ENCODE measurements at places on chromosomes 4 and X.
A peak's percentile ranks its signal among the peaks of the same experiment; 100 is the strongest.

DNA sequence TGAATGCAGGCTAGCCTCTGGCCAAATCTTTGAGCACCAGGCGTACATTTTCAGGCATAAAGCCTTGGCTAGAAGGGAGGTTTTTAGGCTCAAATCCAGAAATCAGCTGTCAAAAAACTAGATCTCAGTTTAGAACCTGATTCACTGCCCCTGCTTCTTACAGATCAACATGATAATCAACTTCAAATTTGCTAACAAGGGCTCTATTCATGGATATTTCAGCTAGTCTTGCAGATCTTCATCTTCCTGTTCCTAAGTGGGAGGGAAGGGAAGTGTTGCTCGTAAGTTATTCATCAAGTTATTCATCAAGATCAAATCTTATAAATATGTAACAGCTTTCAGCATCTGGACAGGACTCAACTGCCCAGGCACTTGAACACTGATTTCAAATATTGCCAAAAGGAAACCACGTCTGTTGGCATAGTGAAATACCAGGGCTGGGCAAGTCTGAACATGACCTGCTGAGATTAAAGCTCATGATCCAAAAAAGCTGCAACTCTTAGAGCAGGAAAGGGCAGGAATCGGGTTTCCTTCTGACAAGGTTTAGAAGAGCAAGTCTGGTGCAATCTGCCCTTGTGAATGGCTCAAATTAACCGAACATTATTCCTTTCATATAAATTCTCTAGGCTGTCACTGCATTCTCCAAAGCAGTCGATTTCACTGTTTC is 200.3 kb downstream of the PDGFC start:
- no peak for DNase-seq

DNA sequence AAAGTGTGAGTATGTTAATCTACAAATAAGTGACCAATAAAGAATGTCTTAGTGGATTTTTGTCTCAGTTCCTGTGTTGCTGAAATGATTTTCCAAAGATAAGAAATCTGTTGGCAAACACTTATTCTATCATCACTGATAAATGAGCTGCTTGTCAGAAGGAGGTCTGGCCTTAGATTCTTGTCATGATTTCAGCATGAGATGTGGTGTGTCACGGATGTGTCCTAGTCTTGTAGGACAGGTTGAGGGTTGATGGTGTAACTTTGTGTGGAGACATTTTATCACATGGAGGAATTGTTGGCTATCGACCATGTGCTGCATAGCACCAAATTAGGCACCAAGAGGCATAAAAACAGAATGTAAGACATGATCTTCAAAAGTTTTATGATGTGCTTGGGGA is 31.8 kb upstream of the LIMCH1 start:
- DNase-seq, result no peak

- no peak for DNase-seq
Measured at GRCh38 chrX:132395026-132395425, 93.8 kb downstream of the MBNL3 start.

DNA sequence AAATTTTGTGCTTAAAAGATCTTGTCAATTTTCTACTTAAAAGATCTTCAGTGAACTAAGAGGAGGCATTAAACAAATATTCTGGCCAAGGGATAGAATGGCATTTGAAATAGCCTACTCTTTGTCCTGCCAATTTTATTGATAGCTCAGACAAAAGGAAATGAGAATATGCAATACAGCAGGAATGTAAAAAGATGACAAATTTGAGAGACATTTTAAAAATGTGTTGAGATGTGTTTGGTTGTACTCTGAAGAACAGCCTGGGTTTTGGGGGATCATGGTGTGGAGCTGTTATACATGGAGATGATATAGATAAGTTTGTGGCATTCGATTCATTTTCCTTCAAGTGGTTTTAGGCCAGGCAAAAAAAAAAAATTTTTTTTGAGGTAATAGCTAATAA is 11.6 kb upstream of the MAD2L1 start:
- no peak for DNase-seq

- no peak for DNase-seq
Measured at GRCh38 chr4:165548702-165549101, 169.9 kb downstream of the CPE start.

- DNase-seq, result no peak
Measured at GRCh38 chrX:108516184-108516583, 76.5 kb downstream of the COL4A5 start.

GRCh38 chr4:159018062-159018629 is 84.7 kb upstream of the RAPGEF2 start:
- DNase-seq, result no peak

DNA sequence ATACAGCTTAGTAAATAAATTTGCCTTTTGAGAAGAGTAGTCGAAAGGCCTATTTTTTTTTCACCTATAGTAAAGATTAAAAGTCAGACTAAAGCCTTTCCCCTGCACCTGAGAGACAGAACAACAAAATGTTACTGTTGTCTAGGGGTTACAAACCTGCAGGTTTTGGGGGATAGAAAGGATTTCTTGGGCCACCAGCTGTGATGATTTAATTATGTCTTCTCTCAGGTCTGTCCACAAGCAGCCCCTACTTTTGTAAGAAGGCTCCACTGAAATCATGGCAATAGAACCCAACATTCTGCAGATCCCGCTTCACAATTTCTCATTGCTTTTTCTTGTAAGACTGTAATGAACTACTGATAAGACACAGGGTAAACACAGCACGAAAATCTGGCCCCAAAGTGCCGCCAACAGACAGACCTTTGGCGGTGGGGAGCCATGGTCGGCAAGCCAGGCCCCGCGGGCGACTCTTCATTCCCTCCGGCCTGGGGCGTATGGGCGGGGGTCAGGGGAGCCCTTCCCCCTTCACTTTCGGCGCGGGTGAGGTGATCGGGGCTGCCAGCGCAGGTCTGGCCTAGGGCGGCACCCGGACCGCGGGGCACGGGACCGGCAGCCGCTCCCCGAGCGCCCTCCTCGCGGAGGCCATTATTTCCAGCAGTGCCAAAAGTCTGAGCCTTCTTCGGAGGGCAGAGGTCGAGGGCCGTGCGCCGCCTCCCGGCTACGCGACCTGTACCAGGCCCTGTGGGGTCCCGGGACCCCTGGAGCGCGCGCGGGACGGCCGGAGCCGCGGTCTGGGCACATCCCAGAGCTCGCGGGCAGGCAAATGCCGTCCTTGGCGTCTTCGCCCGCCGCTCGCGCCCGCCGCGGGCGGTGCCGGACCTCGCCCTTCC is 812 bp upstream of the KDM6A start:
- no peak for DNase-seq

- no peak for DNase-seq
Measured at GRCh38 chr4:160265014-160265413, 1162.1 kb downstream of the RAPGEF2 start.

DNA sequence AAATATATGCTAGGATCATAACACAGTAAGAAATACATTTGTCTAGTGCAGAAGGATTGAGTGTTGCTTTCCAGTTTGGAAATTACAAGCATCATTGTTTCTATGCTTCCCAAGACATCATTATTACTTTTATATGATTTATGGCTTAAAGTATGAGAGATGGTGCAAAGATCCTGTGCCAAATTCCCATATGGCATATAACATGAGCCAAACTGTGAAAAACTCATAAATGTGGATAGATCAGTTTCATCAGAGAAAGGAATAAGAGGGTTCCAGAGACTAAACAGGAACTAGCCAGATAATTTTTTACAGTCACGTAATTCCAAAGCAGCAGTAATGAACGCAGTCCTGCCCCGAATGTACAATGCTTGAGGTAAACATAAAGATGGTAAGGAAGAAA is 126.3 kb downstream of the PRDM5 start:
- DNase-seq, result no peak

GRCh38 chr4:53890461-53890860 is 173.9 kb downstream of the CHIC2 start:
- no peak for DNase-seq

GRCh38 chr4:97938141-97938540 is 205.1 kb downstream of the STPG2 start:
- DNase-seq, result no peak

DNA sequence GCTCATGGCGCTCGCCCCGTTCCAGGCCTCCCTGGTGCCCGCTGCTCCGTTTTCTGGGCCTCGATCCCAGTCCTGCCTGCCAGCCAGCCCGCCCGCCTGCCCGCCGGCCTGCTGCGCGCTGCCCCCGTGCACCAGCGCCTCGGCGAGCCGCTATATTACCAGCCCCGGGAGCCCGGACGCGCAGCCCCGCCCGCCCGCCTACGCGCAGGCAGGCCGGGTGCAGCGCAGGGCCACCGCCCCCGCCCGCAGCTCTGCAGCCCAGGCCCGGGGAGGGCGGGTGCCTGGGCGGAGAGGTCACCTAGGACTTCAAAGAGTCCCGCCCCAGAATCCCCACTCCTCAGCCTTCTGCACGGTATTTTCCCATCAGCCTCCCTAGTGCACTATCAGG is at the start of gene MAOB:
Gene MAOB, minus strand, starts transcription at position 157 of the 388 bp plus-strand sequence. Its CDS starts 151 bp downstream, at position 6.
- no peak for DNase-seq

- DNase-seq, result peak; percentile 54
Measured at GRCh38 chr4:1009542-1010394, 1.7 kb upstream of the FGFRL1 start.

DNA sequence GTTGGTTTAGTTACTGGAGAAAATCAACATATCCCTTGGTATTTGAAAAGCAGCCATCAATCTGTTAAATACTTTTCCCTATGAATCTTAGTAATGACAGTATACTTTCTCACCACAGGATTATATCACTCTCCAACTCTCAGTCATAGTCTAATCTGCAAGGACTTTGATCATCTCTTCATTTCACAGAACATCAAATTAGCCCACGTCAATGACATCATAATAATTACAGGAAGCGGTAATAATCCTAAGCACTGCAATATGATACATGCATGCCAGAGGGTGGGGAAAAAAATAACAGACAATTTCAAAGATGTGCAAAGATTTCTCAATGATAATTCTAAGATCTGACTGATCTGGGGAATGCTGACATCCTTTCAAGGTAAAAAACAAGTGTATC is 404.1 kb downstream of the GPM6A start:
- DNase-seq, result no peak

DNA sequence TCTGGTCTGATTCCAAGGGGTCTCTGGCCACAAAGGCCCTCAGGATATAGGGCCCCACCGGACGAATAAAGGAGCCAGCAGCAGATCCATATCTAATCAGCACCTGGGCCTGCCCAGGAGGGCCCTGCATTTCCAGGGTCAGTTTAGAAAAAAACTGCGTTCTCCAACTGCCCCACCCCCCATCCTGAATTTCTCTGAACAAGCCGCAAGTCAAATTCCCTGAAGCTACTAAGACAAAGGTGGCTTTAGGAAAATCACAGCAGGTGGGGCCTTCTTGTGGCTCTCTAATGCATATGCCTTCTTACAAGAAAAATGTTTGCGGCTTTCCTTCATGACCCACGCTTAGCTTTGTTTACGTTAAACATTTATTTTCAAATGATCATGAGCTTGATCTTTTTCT is 76.6 kb downstream of the MBNL3 start:
- no peak for DNase-seq

- DNase-seq, result no peak
Measured at GRCh38 chr4:56183344-56183959, 203.8 kb downstream of the AASDH start.

- DNase-seq, result no peak
Measured at GRCh38 chr4:112973750-112974251, 75.7 kb upstream of the ANK2 start.

DNA sequence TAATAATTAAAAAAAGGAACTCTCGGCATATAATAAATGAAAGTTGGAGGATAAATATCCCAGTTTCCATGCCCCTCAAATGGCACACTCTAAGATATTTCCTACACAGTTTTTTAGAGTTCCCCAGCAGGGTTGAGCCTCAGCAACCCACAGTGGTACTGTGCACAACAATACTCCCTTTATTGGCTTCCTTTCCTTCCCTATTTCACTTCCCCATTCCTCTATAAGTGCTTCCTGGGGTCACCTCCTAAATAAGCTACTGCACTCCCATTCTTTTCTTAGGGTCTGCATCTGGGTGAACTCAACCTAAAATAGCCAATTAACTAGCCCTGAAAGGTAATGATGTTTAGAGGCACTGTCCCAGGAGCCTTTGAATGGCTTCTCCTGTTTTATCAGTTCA is 76.4 kb upstream of the NHS start:
- no peak for DNase-seq

GRCh38 chr4:117400039-117400835 is 314.9 kb upstream of the TRAM1L1 start:
- DNase-seq, result no peak

DNA sequence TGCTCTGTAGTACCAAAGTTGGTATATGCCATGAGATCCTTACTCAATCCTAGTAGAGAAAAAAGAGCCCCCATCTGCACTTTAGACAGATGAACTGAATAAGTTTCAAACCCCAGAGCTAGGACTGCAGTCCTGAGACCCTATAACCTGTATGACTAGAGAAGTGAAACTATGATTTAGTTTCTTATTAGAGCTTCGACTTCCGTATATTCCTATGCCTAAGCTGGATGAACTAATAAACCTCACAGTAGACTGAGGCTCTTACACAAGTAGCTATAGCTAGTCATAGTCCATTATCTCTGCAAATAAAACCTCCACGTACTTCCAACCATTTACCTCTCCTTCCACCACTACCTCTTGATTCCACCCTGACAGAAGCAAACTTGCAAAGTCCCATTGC is 6.3 kb upstream of the OTUD4 start:
- no peak for DNase-seq

DNA sequence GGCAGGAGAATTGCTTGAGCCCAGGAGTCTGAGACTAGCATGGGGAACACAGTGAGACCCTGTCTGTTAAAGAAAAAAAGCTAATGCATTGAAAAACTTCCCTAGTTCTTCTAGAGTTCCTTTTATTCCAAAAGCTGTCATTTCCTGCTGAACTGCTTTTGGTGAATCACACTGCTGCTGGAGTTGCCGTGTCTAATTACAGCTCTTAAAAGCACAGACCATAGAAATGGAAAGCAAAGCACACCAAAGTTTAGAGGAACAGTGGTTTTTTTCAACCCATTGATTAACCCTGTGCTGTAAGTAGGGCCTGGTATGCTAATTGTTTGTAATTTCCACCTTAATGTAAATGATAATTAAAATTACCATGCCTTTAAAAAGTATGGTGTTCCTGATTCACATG is 52.4 kb downstream of the SEPTIN11 start:
- no peak for DNase-seq

GRCh38 chr4:2617955-2618354 is 81.5 kb downstream of the FAM193A start:
- DNase-seq, result no peak

DNA sequence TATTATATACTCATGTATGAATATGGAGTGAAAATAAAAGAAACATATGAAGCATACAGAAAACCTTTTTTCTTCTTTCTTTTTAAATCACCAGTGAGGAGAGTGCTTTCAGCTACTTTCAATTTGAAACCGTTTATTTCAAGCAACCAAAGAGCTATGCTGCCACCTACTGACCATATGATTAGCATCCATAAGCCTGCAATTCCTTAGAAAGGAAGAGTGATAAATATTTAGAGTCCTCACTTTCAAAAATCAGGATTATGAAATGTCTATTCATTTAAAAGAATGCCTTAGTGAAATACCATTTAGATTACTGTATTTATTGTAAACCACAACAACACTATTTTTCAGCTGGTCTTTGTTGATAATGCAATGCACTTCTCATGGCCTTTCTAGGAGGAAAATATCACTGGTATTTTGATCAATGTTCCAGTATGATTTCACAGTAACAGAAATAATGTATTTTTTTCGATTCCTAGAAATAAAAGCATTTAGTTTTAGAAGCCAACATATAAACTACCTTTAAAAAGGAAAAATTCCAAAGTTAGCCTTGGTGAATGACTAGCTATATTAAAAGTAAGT is 667.6 kb downstream of the PCDH18 start:
- no peak for DNase-seq

All from stimulated activated CD8-positive, alpha-beta memory T cell treated with anti-CD3 and anti-CD28 coated beads, Interleukin-2, amount 100 ng/mL, for 1 hour (primary cell).